ENCODE measurements at places on chromosomes 3 and 15. TPM values are rescaled to one million over a fixed set of nuclear protein-coding genes. Genes with fewer than 3 reads are reported as not detected.

DNA sequence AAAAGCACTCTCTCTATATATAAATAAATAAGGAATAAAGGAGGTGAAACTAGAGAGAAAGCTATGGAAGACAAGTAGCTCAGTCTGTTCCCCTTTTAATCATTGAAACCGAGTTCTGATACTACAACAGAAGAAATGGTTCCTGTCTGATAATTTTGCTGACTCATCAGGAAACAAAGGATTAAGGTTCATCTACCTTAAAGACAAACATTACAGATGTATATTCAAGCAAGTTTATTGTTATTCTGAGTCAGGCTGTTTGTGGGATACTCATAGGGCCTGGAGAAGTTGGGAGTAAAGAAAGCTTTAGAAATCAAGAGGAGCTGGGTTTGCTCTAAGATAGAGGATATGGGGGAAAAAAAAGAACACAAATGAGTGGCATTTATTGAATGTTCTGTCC, 566.0 kb downstream of the ROBO2 start:
- H3K27me3 ChIP-seq, result no peaks in the 10 kb centered on the region
- no peak overlapping the region for H3K4me3 ChIP-seq
- DNase-seq, result no peak
- no peaks in the 10 kb centered on the region for H3K36me3 ChIP-seq

GRCh38 chr3:65619451-65619881, 419.3 kb downstream of the MAGI1 start:
- no peak overlapping the region for H3K27ac ChIP-seq
- no peaks in the 10 kb centered on the region for H3K4me1 ChIP-seq
- no peaks in the 10 kb centered on the region for H3K27me3 ChIP-seq

The CCR2 gene
- total RNA-seq, result 0.16 TPM

DNA sequence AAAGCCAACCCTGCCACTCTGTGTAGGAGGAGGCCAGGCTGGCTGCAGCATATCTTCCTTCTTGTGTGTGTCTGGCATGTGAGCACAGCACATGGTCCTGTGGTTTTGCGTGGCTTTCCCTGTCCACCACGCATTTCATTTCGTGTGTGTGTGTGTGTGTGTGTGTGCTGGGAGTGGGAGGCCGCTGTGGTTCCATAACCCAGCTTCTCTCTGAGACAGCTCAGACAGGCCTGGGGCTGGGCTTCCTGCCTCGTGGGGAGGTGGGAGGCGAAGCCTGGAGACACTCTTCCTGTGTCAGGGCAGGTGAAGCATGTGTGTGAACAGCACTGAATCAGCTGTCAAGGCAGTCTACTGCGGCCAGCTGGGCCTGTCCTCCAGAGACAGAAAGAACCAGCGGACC, 16.0 kb upstream of the MRPS22 start:
- DNase-seq, result no peak
- no peak overlapping the region for H3K4me3 ChIP-seq
- H3K27me3 ChIP-seq, result peaks cover 22% of the 10 kb centered on the region
- H3K4me1 ChIP-seq, result peaks cover 9% of the 10 kb centered on the region

DNA sequence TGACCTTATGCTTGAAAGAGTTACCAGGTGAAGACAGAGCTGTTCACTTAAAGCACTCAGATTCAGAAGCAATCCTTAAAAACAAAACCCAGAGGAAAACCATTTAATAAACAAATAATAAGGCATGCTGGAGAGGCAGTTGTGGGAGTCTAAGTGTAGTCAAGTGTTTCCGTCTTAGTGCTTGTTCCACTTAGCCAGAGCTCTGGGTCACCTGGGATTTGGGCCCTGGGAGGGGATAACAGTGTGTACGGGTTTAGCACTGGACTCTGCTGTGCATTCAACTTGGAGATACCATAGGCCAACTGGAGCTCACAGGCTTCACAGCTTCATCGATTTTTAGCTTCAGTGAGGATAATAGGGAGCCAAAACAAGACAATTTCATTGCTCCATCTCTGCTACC, 444.6 kb downstream of the CNTN4 start:
- DNase-seq, result no peak
- H3K27ac ChIP-seq, result no peak overlapping the region
- no peaks in the 10 kb centered on the region for H3K36me3 ChIP-seq
- no peak overlapping the region for H3K4me3 ChIP-seq

DNA sequence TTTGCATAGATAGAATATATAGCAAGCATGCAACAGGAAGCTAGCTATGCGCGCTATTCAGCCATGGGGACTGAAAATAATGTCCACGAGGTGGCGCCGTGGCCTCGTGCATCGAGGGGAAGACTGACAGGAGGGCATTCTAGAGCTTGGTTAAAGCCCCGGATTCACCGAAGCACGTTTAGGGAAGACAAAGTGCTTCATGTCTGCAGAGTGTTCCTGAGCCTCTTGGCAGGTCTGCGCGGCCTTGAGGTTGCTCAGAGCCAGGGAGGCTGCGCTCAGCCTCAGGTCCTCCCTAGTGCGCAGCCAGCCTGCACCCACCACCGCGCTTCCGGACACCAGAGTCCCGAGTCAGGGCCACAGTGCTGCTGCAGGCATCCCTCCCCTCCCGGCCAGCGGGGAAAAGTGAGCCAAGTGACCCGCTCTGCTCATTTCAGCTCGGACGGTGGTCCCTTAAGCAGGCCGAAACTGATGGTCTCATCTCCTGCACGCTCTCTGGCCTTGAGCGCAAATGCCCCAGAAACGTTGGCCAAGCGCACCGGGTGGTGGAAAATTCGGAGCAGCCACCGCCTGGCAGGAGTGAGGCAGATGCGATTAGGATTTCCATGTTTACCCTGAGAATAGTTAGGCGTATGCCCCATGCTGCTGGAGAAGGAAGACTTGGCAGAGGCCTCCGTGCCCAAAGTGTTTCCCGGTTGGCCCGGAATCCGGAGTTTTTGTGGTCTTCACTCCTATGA, 24.8 kb downstream of the GABRA5 start:
- no peaks in the 10 kb centered on the region for H3K4me1 ChIP-seq
- H3K27ac ChIP-seq, result no peak overlapping the region
- no peak for DNase-seq
- H3K36me3 ChIP-seq, result no peaks in the 10 kb centered on the region
- no peak overlapping the region for H3K4me3 ChIP-seq
- H3K27me3 ChIP-seq, result peaks cover 5% of the 10 kb centered on the region

GRCh38 chr3:141844812-141845211, 31.6 kb upstream of the ATP1B3 start:
- DNase-seq, result no peak
- H3K4me1 ChIP-seq, result no peaks in the 10 kb centered on the region
- H3K4me3 ChIP-seq, result no peak overlapping the region
- no peak overlapping the region for H3K27ac ChIP-seq
- H3K36me3 ChIP-seq, result no peaks in the 10 kb centered on the region

DNA sequence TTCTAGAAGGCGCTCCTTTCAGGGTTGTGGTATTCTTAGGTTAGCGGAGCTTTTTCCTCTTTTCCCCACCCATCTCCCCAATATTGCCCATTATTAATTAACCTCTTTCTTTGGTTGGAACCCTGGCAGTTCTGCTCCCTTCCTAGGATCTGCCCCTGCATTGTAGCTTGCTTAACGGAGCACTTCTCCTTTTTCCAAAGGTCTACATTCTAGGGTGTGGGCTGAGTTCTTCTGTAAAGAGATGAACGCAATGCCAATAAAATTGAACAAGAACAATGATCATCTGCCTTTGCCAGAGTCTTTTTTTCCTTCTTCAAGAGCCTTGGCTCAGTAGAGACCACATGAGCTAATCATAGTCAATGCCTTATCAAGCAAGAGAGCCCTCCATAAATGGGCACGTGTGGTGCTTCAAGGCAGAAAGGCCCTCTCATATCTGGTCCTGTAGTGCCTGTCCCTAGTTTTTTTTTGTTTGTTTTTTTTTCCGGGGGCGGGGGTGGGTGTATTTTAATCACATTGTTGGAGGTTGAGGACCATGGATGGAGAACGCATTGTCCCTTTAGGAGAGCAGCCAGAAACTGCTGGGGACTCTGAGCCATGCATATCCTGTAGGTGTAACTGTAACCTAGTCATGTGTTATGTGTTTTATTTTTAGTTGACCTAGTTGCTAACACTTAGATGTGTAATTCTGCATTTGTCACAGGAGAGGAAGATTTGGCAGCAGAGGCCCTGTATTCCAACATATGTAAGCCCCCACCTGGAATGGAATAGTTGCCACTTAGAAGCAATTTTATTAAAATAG, 64.7 kb upstream of the ACAD9 start:
- no peaks in the 10 kb centered on the region for H3K27me3 ChIP-seq
- H3K4me3 ChIP-seq, result no peak overlapping the region
- no peak overlapping the region for H3K27ac ChIP-seq
- H3K36me3 ChIP-seq, result peaks cover 90% of the 10 kb centered on the region
- no peak for DNase-seq

DNA sequence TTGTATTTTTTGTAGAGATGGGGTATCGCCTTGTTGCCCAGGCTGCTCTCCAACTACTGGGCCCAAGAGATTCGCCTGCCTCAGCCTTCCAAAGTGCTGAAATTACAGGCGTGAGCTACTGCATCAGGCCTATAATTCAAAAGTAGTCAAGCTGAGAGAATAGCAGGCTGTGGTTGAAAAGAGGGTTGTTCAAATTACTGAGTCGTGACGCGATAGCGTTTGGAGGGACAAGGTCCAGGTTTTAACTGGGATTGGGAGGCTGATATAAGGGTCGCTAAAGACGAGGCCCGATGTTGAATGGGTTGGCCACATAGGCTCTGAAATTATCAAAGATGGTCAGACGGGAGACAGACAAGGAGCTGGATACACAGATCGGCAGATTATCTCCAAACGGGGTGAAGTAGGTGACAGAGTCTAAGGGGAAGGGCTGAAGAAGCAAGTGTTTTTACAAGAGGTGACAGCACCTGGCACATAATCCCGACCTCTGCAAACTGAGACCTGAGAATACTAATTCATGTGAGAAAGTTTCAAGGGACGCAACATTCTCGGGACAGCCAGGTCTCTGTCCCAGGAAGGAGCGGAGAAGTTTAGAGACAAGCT, 759 bp upstream of the ARID3B start:
- peak overlapping the region; percentile 95 for H3K27ac ChIP-seq
- no peak for DNase-seq
- H3K27me3 ChIP-seq, result no peaks in the 10 kb centered on the region
- peaks cover 42% of the 10 kb centered on the region for H3K4me1 ChIP-seq

GRCh38 chr3:1092771-1093170, at the start of gene CNTN6:
Gene CNTN6, plus strand, starts transcription at chr3:1093024. Its CDS starts 54,985 bp downstream, at chr3:1148009.
- no peaks in the 10 kb centered on the region for H3K4me1 ChIP-seq
- H3K4me3 ChIP-seq, result no peak within 1 kb of the TSS
- no peak within 1 kb of the TSS for H3K27ac ChIP-seq
- no peak for DNase-seq
- no peaks in the 10 kb centered on the region for H3K36me3 ChIP-seq

The AEN gene
- 40.1 TPM for total RNA-seq

DNA sequence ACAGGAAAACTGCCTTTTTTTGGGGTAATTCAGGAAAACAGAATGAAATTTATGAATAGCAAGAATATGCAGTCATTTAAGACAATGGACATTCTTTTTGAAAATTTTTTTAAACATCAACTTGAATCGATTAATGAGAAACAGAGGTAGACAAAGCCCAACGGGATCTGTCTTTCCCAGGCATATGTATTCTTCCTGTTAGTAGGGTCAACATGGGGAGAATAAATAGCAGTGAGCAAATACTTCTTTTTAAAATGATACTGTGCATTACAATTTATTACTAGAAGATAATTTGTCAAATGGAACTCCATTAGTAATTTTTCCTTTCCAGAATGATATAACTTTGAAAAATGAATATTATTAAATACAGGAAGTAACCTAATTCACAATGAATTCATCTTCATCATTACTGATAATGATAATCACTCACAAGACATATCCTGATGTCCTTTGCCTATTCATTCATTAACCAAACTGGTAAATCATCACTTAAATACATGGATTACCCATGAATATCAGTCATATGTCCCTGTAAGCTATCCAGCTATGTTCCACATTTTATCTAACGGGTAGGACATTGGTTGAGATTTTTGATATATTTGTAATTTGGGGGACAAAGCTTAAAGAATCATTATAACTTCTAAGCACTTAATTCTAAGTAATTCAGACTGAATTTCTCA, 209.2 kb upstream of the CDIN1 start:
- H3K27ac ChIP-seq, result no peak overlapping the region
- no peaks in the 10 kb centered on the region for H3K4me1 ChIP-seq
- DNase-seq, result no peak
- no peak overlapping the region for H3K4me3 ChIP-seq
- H3K36me3 ChIP-seq, result no peaks in the 10 kb centered on the region

The MYD88 gene
- 62.7 TPM for total RNA-seq

GRCh38 chr3:112813723-112814171, 32.9 kb downstream of the CD200R1L start:
- H3K36me3 ChIP-seq, result no peaks in the 10 kb centered on the region
- no peak for DNase-seq
- peak overlapping the region; percentile 79 for H3K27ac ChIP-seq
- peak overlapping the region; percentile 44 for H3K4me3 ChIP-seq
- peaks cover 48% of the 10 kb centered on the region for H3K4me1 ChIP-seq

DNA sequence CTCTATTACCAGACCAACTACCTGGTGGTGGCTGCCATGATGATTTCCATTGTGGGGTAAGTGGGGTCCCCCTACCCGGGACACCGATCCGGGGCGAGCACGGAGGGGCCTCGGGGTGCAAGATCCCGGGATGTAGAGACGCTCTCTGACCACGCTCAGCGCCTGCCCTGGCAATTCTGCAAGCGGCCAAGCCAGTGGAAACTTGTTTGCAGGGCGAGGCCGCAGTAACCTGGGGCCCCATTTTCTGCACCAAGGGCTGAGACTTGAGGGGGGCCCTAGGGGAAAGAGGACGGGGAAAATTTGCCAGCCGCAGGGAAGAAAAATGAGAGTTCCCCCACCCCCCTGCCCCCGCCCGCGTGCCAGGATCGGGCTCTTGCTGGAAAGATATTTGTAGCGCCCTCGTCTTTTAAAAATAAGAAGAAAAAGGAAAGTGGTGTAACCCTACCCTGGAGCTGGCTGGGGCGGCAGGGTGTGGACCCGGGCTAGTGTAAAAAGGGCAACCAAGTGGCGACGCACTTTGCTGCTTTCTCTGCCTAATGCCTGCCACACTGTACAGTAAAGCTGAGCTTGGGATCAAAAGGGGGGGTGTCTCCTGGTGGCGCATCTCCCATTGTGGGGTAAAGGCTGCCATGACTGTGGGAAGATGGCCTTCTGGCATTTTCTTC, 563 bp downstream of the ARL6IP5 start:
- peak overlapping the region; percentile 95 for H3K27ac ChIP-seq
- peak overlapping the region; percentile 96 for H3K4me3 ChIP-seq
- no peaks in the 10 kb centered on the region for H3K27me3 ChIP-seq
- no peak for DNase-seq
- peaks cover 86% of the 10 kb centered on the region for H3K4me1 ChIP-seq

The ETV5 gene
- total RNA-seq, result 0.49 TPM

DNA sequence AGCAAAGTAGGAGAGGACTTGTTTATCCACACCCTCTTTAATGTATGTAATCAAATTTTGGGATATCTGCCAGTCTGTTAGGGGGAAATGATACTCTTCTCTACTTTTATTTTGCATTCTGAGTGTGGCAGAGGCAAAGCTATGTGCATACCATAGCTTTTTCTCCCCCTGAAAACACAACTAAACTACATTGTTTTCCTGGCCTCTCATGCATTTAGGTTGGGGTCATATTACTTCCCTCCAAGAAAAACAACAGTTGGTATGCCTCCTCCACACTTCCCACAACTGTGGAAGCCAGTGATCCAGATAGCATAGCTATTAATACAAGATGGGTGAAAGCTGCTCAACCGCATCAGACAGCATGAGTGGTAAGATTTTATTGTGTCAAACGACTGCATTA, 6.9 kb downstream of the RPL15 start:
- H3K4me3 ChIP-seq, result no peak overlapping the region
- no peaks in the 10 kb centered on the region for H3K27me3 ChIP-seq
- no peak for DNase-seq
- H3K27ac ChIP-seq, result no peak overlapping the region
- H3K36me3 ChIP-seq, result peaks cover 53% of the 10 kb centered on the region
- H3K4me1 ChIP-seq, result peaks cover 37% of the 10 kb centered on the region

Measured in activated B cell treated with CpG ODN at 0.5 μM for 24 hours (primary cell).